DND-41 (cell line): ENCODE measurements at places on chromosomes 12 and 14.
A peak's percentile ranks its signal among the peaks of the same experiment; 100 is the strongest.

DNA sequence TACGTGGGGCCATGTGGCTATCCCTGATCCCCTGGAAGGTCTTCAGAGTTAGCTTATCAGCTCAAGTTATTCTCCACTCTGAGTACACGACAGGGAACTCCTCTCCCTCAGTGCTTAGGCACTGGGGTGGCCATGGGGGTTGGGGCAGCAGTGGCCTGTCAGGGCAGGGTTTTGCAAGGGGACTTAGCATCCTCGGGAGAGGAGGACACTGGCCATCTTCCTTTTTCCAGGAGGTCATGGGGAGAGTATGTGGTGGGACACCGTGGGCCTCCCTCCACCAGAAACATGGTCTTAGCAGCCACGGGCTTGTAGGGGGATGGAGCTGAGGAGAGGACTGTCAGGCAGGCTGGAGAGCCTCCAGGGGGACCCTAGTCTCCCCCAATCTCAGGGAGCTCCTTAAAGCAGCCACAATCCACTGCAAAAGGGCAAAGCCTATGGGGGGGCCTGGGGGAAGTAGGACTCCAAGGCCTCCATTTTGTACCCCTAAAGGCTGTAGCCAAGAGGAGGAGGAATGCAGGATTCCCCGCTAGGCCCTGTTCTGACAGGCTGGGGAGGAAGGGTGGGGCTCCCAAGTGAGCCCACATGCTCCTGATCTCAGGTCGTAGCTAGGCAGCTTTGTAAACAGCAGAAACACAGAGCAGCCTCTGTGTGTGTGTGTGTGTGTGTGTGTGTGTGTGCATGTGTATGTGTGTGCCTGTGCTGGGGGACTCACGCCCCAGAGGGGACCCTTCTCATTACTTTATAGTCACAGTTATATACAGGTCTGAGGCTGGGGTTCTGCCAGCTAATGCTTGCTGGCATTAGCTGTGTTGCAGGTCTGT lies 36.6 kb downstream of the KRT80 start:
- DNase-seq = no peak
- H3K4me3 ChIP-seq = no peak overlapping the region
- no peaks in the 10 kb centered on the region for H3K36me3 ChIP-seq
- no peak overlapping the region for H3K27ac ChIP-seq
- no peaks in the 10 kb centered on the region for H3K27me3 ChIP-seq
- H3K4me1 ChIP-seq = no peaks in the 10 kb centered on the region

DNA sequence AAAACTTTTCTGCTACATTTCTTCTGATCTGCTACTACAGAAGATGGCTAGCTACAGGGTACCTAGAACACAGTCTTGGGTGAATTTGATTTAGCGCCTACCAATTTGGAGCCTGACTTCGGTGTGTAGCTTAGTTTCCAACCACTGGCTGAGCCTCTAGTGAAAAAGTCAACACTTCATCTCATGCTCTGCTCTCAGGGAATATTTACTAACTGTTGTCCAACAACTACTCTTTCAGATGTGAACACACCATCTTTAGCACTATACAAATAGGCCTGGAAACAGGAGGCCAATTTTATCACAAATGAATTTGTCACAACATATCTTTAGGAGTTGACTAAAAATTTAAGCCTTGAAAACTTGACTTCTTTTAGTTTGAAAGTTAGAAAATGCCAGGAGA lies 167.9 kb downstream of the NELL2 start:
- no peaks in the 10 kb centered on the region for H3K4me1 ChIP-seq
- DNase-seq = no peak
- H3K36me3 ChIP-seq = no peaks in the 10 kb centered on the region
- H3K27ac ChIP-seq = no peak overlapping the region
- no peak overlapping the region for H3K4me3 ChIP-seq

GRCh38 chr12:68532204-68532886 lies 78.4 kb upstream of the RAP1B start:
- no peak overlapping the region for H3K27ac ChIP-seq
- no peaks in the 10 kb centered on the region for H3K27me3 ChIP-seq
- no peaks in the 10 kb centered on the region for H3K36me3 ChIP-seq
- no peak for DNase-seq
- no peaks in the 10 kb centered on the region for H3K4me1 ChIP-seq

DNA sequence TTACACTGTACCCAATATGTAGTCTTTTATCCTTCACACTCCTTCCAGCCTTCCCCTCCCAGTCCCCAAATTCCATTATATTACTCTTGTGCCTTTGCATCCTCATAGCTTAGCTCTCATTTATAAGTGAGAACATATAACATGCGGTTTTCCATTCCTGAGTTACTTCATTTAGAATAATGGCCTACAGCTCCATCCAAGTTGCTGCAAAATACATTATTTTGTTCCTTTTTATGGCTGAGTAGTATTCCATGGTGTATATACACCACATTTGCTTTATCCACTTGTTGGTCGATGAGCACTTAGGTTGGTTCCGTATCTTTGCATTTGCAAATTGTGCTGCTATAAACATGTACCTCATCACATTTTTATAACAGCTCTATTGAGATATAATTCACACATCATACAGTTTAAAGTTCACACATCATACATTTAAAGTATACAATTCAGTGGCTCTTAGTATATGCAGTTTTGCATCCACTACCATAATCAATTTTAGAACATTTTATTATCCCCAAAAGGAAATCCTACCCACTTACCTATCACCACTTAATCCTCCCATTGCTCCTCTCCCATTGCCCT lies 23.5 kb downstream of the RBMS2 start:
- H3K4me1 ChIP-seq = no peaks in the 10 kb centered on the region
- H3K27ac ChIP-seq = no peak overlapping the region
- H3K36me3 ChIP-seq = no peaks in the 10 kb centered on the region
- H3K27me3 ChIP-seq = no peaks in the 10 kb centered on the region
- DNase-seq = no peak
- H3K4me3 ChIP-seq = no peak overlapping the region

- no peaks in the 10 kb centered on the region for H3K4me1 ChIP-seq
- H3K36me3 ChIP-seq = no peaks in the 10 kb centered on the region
Observed at GRCh38 chr14:68703093-68703492, 89.8 kb downstream of the ZFP36L1 start.

DNA sequence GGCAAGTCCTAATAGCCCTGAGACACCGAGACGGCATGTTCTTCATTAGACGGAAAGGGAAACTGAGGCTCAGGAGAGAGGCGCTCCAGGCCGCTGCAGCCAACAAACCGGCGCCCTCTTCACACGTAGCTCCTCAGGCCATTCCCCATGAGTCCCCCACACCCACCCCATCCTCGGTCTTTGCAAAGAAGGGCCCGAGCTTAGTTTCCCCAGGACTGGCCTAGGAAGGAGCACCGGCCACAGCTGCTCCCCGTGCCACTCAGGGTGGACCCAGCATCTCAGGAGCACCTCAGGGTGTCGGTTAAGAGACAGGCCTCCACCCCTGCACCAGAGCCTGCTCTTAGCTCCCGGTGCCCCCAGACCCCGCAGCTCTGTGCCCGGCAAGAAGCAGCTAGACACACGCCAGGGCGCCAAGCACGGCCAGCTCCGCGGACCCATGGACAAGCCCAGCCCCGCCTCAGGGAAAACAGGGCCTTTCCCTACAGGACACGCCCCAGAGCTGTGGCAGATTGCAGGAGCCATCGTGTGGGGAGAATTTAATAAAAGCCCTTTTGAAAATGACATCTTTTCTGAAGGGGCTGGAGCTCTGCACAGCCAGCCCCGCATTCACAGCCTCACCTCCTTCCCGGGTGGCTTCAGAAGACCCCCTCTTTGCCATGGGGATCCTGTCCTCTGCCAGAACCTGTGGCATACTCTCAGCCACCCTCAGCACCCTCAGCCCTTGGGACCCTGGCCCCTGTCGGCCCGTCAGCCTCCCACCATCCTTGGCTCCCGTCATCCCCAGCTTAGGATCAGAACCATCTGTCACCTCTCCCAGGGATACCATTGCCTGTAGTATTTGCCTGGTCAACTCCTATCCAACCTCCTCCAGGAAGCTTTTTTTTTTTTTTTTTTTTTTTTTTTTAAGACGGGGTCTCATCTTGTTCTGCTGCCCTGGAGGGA lies 59.7 kb downstream of the LGMN start:
- H3K4me1 ChIP-seq = no peaks in the 10 kb centered on the region; the same call in 1 of the 2 replicates
- DNase-seq = no peak
- H3K27me3 ChIP-seq = no peaks in the 10 kb centered on the region
- no peaks in the 10 kb centered on the region for H3K36me3 ChIP-seq
- H3K4me3 ChIP-seq = no peak overlapping the region

DNA sequence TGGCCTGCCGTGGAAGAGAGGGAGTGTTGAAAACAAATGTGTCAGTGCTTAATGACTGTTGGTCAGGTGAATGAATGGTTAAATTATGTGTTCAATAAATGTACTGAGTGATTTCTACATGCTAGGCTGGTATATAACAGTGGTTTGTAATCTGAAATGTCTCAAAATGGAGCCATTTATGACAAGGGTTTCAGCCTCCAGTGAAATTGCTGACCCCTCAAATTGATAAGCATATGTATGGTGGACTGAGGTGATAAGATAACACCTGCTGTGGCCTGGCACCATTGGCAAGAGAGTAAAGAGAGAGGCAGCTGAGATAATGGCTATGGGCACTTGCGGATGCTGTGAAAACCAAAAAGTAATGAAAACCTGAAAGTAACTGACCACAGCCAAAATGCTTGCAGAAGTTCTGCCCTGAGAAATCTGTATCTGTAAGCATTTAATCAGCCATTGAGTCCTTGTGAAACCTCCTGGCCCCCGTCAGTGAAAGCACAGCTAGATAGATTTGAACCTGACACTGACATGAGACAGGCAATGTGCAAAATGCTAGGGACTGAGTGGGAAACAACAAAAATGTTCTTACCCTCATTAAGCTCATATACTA lies 1.4 kb upstream of the BCAT1 start:
- H3K4me3 ChIP-seq = no peak overlapping the region
- DNase-seq = no peak
- H3K27ac ChIP-seq = no peak overlapping the region
- H3K4me1 ChIP-seq = peaks cover 35% of the 10 kb centered on the region
- H3K36me3 ChIP-seq = peaks cover 5% of the 10 kb centered on the region

DNA sequence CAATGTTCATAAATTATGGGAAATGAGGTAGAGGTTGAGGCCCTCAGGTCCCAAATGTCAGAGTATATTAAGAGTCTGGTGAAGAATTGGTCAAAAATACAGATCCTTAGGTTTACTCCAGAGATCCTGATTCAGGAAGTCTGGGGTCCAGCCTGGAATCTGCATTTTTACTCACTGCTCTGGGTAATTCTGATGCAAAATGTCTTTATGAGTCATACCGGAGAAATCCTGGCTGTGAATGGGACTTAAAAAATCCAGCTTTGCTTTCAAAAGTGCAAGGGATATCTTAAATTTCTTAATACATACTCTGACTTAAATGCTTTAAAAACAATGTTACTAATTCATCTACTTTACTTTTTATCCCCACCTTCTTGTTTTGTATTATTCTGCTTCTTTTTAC lies 74.5 kb downstream of the FERMT2 start:
- H3K36me3 ChIP-seq = peaks cover 46% of the 10 kb centered on the region
- no peak overlapping the region for H3K27ac ChIP-seq

DNA sequence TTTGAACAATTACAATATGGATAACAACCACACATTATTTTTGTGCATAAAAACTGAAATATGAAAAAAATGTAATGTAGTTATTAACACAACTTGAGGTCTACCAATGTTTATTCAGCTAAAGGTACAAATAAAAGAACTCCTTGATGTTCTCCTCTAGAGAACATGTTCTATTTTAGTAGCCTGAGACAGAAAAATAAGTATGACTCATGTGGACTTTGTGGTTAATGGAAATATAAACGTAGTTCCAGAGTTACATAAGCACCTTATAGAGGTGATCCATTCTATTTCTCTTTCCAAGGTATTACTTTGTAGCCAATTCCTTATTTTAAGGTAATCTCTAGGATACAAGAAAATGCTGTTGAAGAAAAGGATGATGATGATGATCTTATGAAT lies 25.7 kb downstream of the ALKBH1 start:
- H3K27me3 ChIP-seq = no peaks in the 10 kb centered on the region
- DNase-seq = no peak
- H3K27ac ChIP-seq = no peak overlapping the region
- H3K4me3 ChIP-seq = no peak overlapping the region
- H3K4me1 ChIP-seq = no peaks in the 10 kb centered on the region
- H3K36me3 ChIP-seq = peaks cover 42% of the 10 kb centered on the region; the same call in 1 of the 2 replicates

DNA sequence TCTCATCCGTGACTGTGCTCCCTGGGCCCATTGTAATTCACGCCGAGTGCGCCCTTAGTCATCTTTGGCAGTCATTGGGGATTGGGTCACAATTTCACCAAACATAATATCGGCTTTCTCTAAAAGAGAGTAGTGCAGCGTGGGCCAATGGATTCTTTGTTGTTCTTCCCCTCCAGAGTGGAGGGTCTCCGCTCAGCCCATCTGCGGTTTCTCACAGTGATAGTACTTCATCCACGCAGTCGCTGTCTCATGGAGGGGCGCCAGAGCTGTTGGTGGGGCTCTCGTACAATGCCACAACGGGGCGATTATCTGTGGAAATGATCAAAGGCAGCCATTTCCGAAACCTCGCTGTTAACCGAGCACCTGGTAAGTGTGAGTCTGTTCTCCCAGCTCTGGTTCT lies 321.8 kb downstream of the SNAPC1 start:
- H3K4me1 ChIP-seq = no peaks in the 10 kb centered on the region
- no peaks in the 10 kb centered on the region for H3K36me3 ChIP-seq
- no peaks in the 10 kb centered on the region for H3K27me3 ChIP-seq
- no peak overlapping the region for H3K27ac ChIP-seq
- peak; percentile 71 for DNase-seq
- no peak overlapping the region for H3K4me3 ChIP-seq

DNA sequence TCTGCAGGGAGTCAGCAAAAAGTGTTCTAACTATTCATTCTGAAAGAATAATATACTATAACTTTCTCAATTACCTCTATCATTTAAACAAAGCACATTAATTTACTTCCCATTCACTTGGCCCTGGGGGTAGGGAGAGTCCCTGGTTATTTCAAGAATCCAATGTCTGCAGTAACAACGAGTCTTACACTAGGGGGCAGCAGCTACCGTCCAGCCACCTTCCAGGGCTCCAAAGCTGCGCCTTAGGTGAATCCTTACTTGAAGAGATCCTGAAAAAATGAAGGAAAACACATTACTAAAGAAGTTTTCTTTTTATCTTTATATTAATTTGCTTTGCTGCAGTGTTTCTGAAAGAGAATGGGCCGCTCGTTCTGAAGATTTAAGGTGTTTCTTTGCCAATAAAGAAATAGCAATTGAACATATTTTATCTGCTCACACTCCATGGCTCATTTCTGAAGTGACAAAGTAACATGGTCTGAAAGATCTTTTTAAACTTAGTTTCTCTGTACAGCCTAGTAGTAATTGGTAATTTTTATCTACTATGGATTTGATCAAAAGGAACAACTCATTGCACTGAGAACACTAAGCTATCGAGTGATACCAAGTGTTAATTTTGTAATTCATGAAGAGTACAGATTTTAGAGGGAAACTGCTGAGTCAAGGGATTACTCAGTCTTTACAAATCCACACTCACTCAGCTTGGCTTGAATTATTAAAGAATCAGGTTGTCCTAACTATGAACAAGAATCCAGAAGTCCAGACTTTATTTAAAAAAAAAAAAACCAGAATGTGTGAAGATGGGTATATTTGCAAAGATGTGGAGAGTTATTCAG lies 27.6 kb downstream of the BHLHE41 start:
- H3K4me1 ChIP-seq = no peaks in the 10 kb centered on the region
- no peaks in the 10 kb centered on the region for H3K36me3 ChIP-seq
- H3K27ac ChIP-seq = no peak overlapping the region
- H3K4me3 ChIP-seq = no peak overlapping the region
- DNase-seq = peak; percentile 63

- no peaks in the 10 kb centered on the region for H3K4me1 ChIP-seq
- DNase-seq = no peak
- no peaks in the 10 kb centered on the region for H3K27me3 ChIP-seq
- H3K27ac ChIP-seq = no peak overlapping the region
- H3K4me3 ChIP-seq = no peak overlapping the region
- H3K36me3 ChIP-seq = no peaks in the 10 kb centered on the region
Observed at GRCh38 chr12:79761341-79761740, 70.6 kb upstream of the PAWR start.

- no peaks in the 10 kb centered on the region for H3K4me1 ChIP-seq
- H3K27me3 ChIP-seq = peaks cover 3% of the 10 kb centered on the region
- H3K36me3 ChIP-seq = no peaks in the 10 kb centered on the region
Observed at GRCh38 chr12:48442179-48442847, 30.0 kb upstream of the ANP32D start.
